ENCODE measurements at places on chromosomes 1 and 21.

DNA sequence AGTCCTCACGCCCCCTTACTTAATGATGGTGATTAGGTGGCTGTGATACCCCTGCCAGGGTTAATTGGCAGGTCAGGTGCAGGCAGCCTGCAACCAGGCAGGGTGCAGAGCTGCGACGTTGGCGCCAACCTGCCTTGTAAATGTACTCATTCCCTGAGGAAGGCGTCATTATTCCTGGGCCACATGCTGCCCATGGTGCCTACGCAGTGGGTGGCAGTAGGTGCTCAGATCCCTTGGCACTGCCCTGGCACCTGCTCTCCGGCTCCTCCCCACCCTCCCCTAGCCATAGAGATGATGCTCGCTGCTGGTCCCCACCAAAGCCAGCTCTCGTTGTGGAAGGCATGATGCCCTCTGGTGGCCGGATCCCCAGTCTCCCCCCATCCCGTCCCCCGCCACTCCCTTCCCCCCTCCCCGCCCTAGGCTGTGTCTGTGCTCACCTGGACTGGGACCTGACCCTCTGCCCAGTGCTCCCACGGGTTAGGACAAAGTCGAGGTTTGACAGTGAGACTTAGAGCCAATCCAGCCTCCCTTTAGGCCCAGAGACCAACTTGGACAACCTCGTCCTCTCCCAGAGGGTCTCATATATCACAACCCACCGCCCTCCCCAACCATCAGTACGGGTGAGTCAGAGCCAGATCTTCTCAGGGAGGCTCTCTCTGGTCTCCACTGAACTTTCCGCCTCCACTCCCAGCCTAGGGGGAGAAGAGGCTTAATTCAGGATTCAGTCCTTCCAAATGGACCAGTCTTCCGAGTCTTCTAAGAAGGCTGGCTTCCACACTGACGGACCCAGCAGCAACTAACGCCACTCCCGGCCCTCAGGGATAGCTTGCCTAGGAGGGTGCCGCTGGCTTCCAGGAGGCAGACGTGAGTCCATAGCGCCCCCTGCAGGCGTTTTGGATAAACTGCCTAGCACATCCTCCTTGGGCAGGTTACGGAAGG, 5.7 kb downstream of the KRTCAP2 start:
- peak; percentile 88 for DNase-seq

GRCh38 chr1:66563941-66564630, 30.1 kb downstream of the SGIP1 start:
- peak; percentile 100 for DNase-seq

DNA sequence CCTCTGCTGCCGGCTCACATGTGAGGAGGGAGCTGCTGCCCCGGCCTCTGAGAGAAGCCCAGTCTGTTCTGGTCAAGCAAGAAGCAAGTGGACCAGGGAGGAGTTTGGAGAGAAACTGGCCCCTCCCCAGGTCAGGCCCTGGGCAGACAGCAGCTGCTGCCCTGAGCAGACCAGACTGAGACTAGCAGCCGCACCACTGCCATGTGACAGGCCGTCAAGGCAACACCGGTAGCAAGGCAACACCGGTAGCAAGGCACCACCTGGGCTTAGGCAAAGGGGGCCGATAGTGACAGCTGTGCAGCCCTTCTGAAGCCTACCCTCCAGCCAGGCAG, 50.3 kb downstream of the ARHGEF16 start:
- peak; percentile 12 for DNase-seq

GRCh38 chr1:117928881-117929342, 509 bp downstream of the GDAP2 start:
- peak; percentile 63 for DNase-seq

DNA sequence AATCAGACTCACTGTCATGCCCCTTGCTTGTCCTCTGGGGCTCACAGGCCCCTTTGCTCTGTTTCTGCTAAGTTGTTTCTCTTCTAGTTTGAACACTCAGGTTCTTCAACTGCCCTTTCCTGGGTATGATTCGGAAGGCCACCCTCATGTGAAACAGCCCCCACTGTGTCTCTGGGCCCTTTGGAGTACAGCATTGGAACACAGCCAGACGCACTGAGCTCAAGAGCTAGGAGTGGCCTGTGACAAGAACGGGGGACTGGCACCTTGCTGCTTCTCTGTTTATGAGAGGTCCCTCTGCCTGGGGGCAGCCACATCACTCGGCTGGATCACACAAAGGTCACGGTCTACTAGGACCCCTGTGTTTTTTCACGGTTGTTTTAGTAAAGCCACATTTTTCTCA, 114.4 kb upstream of the ZC3H12A start:
- no peak for DNase-seq
